ENCODE measurements at places on chromosomes 4 and X. TPM values are rescaled to one million over a fixed set of nuclear protein-coding genes. Genes with fewer than 3 reads are reported as not detected.

CDKN2AIP gene
- total RNA-seq: 11.5 TPM

AR gene
- total RNA-seq: 3.8 TPM

GPR50 gene
- total RNA-seq: 0.12 TPM

CENPVL1 gene
- not detected for total RNA-seq

TMEM35A gene
- total RNA-seq: not detected

LONRF3 gene
- total RNA-seq: 3.5 TPM

F8A3 gene
- 0.94 TPM for total RNA-seq

AREG gene
- total RNA-seq: 96.5 TPM

SMIM10 gene
- 0.17 TPM for total RNA-seq

LDB2 gene
- not detected for total RNA-seq

TEX13B gene
- not detected for total RNA-seq

PPM1K gene
- 0.98 TPM for total RNA-seq

ZCCHC18 gene
- total RNA-seq: 0.25 TPM

ELF4 gene
- 35.6 TPM for total RNA-seq

PABPC1L2B gene
- total RNA-seq: not detected

NCAPG gene
- total RNA-seq: 28.9 TPM

PLAC1 gene
- 0.82 TPM for total RNA-seq

PAGE5 gene
- not detected for total RNA-seq

CWH43 gene
- total RNA-seq: not detected

OTUD6A gene
- not detected for total RNA-seq

TMEM185A gene
- 29.9 TPM for total RNA-seq

MAGEA12 gene
- total RNA-seq: not detected

MAOA gene
- total RNA-seq: 0.16 TPM

PFKFB1 gene
- 0.10 TPM for total RNA-seq

CD38 gene
- 7.6 TPM for total RNA-seq
